Progenitor cell of endocrine pancreas (in vitro differentiated cells): ENCODE measurements at places on chromosomes 11 and 22.

DNA sequence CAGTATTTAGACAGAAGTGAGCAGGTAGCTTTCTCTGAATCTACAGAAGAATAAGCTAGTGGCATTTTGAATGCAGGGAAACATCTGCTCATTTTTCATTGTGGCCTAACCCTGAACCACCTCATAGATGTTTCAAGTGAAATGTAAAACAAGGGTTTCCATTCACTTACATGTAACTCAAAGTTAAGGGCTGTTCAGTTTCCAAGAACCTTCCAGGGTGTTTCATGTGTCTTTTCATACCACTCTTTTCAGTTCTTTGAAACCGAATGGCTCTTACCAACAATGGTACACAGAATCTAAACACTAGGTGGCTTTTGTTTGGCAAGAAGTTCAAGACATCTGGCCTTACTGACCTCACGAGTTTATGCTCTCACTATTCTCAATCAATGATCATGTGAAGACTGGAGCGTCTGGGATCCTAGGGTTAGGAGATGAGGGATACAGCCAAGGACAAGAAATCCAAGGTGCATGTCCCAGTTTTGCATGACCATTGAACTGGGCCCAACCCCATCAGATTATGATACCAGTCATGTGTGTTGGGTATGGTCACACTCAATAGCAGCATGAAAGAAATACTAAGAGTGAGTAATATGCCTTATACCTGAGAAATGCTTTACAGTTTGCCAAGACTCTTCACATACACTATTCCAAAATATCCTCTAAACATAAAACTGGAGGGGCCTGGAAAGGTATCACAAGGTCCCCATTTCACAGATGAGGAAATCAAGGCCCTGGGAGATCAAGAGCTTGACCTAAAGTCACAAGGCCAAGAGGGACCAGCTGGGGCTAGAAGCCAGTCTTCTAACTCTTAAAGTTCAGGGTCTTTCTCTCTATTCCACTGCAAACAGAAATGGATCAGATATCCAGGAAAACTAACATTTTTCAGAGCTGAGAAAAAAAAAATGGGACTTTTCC, 92.7 kb downstream of the ETS1 start:
- H3K4me3 ChIP-seq = no peak overlapping the region
- no peaks in the 10 kb centered on the region for H3K36me3 ChIP-seq
- H3K27me3 ChIP-seq = peaks cover 34% of the 10 kb centered on the region

- H3K27ac ChIP-seq = no peak overlapping the region
- H3K36me3 ChIP-seq = peaks cover 12% of the 10 kb centered on the region
- H3K27me3 ChIP-seq = no peaks in the 10 kb centered on the region
- no peak for DNase-seq
- no peak overlapping the region for H3K4me3 ChIP-seq
- H3K4me1 ChIP-seq = no peaks in the 10 kb centered on the region
These were observed 28.0 kb downstream of the CTR9 start for GRCh38 chr11:10779086-10779485.

- H3K36me3 ChIP-seq = no peaks in the 10 kb centered on the region
- no peak overlapping the region for H3K27ac ChIP-seq
- peaks cover 8% of the 10 kb centered on the region for H3K27me3 ChIP-seq
- no peak for DNase-seq
These were observed 90.3 kb downstream of the SNX19 start for GRCh38 chr11:130825983-130826382.

- H3K27ac ChIP-seq = no peak overlapping the region
- H3K36me3 ChIP-seq = peaks cover 13% of the 10 kb centered on the region
- H3K4me3 ChIP-seq = no peak overlapping the region
- no peaks in the 10 kb centered on the region for H3K27me3 ChIP-seq
These were observed 74.8 kb downstream of the APOL5 start for GRCh38 chr22:35792506-35792905.

DNA sequence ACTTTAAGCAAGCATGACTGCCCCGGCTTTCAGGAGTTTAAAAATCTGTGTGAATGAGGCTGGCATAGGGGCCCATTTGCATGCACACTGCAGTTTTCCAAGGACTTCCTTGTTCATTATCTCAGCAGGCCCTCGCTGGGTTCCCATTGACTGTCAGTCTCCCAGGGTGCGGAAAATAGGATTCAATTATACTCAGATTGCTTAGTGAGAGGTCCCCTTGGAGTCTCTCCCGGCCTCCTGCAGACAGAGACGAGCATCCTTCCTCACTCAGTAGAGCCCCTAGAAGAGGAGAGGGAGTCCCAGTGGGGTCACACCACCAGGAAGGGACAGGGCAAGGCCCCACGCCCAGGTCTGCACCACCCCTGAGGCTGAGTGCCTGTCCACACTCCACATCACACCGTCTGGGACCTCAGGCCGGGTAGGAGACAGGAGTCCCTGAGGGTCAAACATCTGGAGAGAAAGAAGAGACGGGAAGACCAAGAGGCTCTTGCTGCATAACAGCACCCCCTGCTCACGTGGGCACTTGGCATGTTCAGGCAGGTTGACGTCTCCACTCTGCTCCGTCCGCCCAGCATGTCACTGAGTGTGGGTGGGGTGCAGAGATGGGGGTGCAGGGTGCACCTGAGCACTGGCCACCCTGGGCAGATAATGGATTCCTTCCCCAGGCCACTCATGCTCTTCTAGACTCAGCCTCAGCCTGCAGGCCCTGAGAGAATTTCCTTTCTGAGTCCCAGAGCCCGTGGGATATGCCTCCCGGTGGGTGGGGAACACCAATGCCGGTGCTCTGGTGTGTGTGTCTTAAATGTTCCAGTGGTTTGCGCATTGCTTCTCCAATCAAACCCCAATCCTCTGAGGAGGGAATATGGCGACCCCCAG, 58.8 kb downstream of the MCM5 start:
- no peak for DNase-seq
- peaks cover 11% of the 10 kb centered on the region for H3K27me3 ChIP-seq
- no peaks in the 10 kb centered on the region for H3K4me1 ChIP-seq
- no peak overlapping the region for H3K4me3 ChIP-seq
- no peak overlapping the region for H3K27ac ChIP-seq
- H3K36me3 ChIP-seq = no peaks in the 10 kb centered on the region
